Activated T-cell treated with anti-CD3 and anti-CD28 coated beads for 1 hour (primary cell): ENCODE measurements at places on chromosomes 3 and 15.

DNA sequence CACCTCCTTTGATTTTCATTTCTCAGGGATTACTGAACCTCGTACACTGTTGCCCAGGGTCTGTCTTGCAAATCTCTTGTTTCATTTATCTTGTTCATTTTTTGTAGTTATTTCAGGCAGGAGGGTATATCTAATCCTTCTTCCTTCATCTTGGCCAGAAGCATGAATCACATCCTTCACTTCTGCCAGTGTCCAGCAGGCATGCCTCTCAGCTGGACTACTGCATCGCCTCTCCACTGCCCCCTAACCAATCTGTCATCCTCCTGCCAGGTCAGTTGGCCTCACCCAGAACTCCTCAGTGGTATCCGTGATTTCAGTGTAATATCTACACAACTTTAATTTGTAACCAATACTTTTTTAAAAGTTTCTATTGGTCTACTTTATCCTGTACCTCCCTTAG lies 297.9 kb downstream of the GABRG3 start:
- DNase-seq, result no peak

DNA sequence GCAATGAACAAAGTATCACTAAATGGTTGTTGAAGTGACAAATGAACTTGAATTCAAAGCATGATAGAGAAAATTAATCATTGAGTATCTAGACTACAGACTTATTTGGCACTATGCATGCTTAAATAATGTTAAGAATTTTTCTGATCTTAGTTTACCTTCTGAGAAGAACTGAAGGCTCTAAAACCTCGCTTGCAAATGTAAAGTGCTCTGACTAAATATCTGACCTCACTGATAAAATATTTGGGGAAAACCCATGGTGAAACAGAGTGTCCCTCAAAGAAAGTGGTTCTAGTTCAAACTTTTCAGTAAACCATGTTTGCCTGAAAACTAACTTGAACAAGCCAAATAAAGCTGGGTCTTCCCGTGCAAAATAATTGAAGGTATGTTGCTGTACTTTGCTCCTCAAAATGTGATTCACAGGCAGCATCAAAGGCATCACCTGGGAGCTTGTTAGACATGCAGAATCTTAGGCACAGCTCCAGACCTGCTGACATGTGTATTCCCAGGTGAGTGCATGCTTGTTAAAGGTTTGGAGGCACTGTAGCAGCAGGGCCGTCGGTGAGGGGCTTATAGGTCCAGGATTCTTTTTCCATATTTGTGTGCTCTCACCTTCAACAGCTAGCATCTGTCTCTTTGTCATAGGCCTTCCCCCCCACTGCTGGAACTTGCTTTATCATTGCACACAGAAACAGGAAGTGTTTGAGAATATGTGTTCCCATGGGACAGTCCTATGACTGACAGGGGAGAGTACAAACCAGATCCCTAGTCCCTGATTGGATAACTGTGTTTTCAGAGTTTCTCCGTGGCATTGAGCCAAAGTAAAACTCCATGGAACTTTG lies 524.2 kb upstream of the LMCD1 start:
- DNase-seq, result no peak

GRCh38 chr3:52722491-52722890 lies 16.6 kb downstream of the SPCS1 start:
- DNase-seq, result no peak

GRCh38 chr15:85443593-85444087 lies 63.2 kb downstream of the AKAP13 start:
- no peak for DNase-seq

GRCh38 chr15:78999636-79000035 lies 54.8 kb upstream of the CTSH start:
- no peak for DNase-seq

- DNase-seq, result no peak
These were observed 130.0 kb downstream of the FBN1 start for GRCh38 chr15:48515500-48515899.

GRCh38 chr3:193589129-193589528 lies 3.9 kb upstream of the OPA1 start:
- no peak for DNase-seq

DNA sequence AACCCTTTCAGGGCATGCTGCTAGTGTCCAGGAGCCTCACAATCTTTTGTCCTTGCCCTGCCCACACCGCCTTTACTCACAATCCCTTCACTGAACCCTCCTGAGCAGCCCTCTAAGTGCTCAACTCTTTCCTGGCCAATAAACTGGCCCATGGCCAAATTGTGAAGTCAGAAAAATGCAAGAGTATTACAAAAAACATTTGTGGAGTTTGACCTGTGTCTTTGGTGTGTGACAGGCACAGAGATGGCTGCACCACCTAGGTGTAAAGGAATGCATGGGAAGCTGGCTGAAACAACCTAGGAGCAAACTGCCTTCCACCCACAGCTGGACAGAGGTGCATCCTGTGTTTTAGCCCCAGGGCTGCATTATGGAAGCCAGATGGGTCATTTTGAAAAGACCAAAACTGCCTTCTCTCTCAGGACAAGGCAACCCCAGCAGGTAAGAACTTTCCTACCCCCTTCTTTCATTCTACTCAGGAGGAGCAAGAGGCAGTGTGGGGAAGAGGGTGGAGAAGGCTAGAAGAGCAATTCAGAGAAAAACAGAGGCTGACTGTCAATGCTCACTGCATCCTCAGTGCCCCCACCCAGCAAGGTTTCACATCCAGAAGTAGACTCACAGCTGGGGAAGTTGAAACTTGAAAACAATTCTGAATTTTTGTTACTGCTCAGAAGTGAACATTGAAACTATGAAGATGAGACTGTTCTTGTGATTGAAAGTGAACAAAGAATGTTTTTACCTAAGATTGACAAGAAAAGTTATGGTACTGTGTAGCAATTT lies 78.6 kb downstream of the TRIM42 start:
- no peak for DNase-seq

GRCh38 chr3:169811631-169812331 lies 889 bp upstream of the LRRIQ4 start:
- DNase-seq, result no peak

- DNase-seq, result no peak
These were observed 86.3 kb upstream of the TCF12 start for GRCh38 chr15:56832125-56832524.

DNA sequence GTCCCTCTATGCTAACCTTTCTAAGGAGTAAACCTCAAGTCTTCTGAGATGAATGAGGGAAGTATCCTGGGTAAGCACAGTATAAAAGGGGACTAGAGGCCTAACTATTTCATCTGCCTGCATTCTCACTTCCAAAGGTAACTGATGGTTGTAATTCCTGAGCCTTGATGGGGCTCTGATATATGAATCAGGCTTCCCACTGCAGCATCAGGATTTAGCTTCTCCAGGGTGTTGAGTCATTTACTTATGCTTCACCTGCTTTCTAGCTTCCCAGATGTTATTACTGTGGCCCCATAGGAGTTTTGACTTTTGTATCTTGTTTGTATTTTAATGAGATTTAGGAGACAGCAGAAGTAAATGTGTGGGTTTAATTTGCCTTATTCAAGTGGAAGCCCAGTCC lies 207.3 kb upstream of the EIF1B start:
- no peak for DNase-seq

GRCh38 chr3:71241246-71241901 lies 342.2 kb downstream of the FOXP1 start:
- no peak for DNase-seq

DNA sequence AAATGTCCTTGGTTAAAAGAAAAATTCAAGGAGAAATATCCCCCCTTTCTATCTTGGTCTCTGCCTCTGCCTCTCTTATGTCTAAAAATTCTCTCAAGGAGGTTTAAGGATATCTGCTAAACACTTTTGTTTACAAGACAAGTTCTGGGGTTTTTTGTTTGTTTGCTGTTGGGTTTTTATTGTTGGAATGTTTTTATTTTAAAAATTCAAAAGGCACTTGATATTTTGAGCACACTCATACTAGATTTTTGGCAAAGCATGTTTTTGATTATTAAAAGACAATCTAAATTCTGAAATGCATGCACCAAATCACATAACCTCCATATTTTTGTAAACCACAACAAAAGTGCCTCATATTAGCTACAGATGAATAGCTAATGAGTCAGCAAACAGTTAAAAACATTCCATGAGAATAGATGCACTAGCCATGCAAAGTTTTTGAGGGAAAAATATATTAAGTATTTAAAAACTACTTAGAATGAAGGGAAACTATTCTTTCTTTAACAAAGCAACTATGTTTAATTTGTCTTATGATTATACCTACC lies 84.6 kb downstream of the ZBTB20 start:
- no peak for DNase-seq

- DNase-seq, result no peak
These were observed 75.7 kb downstream of the EFL1 start for GRCh38 chr15:82186719-82187406.

DNA sequence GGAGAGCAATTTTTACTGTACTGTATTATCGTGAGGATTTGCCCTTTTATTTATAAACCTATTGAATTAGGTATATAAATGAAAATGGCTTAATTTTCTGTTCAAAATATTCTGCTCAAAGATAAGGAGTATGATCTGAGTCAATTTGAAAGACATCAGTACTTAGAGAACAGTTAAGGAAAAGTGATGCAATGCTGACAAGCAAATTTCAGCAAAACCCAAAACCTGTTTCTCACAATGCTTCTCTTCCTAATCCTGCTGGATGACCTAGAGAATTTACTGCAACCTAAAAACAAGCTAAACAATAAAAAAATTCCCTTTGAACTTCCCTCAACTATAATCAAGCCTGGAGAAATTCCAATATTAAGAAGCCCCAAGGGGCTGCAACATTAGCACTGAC lies 82.7 kb downstream of the RFX7 start:
- DNase-seq, result no peak

DNA sequence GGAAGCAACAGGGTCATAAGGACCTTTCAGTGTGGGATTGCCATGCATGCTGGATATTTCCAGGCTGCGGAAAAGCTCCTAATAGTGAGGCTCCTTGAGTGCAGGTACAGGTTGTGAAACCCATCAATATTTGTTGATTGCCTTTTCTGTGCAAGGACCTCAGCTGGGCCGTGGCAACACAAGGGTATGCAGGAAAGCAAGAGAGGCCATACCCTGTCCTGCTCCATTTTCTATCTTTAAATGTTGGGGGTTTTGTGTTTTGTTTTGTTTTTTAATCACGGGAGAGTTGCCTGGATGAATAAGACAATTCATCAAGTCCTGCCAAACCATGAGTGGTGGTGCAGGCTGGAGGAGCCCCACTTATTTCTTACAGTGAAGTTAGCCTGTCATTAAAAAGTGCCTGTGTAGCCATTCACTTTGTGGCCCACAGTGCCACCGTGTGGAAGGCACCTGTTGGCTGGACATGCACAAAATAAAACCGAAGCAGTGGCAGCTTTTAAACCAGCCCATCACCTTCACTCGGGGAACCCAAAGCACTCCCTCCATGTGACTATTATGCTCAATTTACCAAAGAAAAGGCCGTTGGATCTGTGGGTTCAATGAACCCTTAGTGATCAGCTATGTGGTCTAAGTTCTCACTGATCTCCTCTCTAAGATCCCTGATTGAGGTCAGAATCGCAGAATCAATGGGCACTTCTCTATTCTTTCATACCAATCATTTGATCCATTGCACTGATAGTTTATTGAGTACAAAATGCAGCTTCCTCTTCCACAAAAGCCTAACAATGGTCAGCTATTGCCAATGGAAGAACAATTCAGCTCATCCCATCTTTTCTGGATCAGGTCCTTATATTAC lies 42.2 kb downstream of the CLDN18 start:
- DNase-seq, result no peak

DNA sequence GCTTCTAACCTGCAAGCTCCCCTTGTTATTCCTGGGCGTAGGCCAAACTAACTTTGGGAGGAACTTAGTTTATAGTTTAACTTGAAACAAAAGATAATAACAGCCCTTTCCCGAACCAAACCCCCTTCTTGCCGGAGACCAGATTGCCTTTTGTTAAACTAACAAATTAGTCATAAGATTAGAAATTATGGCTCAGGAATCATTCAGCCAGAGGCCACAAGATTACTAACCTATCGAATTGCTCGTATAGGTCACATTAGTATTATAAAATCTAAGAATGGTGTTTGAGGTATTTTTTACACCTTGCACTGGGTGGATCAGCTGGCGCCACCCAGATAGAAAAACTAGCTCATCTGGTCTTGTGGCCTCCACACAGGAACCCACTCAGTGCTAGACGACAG lies 65.3 kb upstream of the RAP2B start:
- no peak for DNase-seq

DNA sequence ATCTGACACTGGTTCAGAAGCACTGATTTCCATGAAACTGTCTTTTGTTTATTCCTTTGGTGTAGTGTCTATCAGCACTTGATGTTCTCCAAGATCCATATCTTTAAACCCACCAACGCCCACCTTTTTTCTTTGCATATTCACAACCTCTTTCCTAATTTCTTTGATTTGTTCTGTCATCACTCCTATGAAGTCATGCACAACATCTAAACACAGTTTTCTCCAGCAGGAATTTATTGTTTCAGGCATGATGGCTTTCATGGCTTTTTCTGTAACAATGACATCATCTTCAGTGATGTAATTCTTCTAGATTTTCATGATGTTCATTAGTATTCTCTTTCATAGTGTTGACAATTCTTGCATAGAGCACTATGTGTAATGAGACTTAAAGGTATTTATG lies 219.6 kb upstream of the POU1F1 start:
- DNase-seq, result no peak

GRCh38 chr15:61016087-61016486 lies 213.0 kb downstream of the RORA start:
- DNase-seq, result no peak

DNA sequence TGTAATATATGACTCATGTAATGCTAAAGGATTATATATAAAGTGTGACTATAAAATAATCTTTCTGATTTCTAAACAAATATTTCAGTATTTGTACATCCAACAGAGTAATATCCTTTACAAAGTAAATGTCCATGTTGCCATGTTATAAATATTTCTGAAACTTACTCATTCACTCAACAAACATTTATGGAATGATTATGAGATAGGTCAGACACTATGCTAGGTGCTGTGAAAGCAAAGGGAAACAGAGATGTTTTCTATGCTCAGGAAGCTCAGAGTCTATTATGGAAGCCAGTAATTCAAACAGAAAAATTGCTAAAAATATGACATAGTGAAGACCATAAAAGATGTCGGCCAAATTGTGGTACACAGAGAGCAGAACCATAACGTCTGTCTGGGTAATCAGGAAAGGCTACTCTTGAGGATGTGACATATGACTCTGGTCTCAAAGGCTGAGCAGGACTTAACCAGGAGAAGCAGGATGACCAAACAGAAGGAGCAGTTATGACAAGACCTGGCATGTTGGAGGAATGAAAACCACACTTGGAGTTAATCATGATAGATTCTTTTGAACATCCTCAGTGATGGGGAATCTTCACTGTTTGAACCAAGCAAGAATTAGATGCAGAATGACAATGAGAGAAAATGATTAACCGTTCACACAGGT lies 39.0 kb upstream of the MYO5C start:
- no peak for DNase-seq
